Esophagus squamous epithelium (tissue), 5 donors: ENCODE measurements at places on chromosomes 6 and 20.

- DNase-seq = no peak
Observed at GRCh38 chr6:62645274-62645673, 359.2 kb upstream of the KHDRBS2 start.

- DNase-seq = no peak
Observed at GRCh38 chr6:139126255-139126654, 8.6 kb upstream of the HECA start.

- DNase-seq = no peak
Observed at GRCh38 chr6:6881438-6882225, 226.1 kb upstream of the RREB1 start.

GRCh38 chr20:61233590-61233989 is 18.5 kb upstream of the CDH4 start:
- no peak for DNase-seq

DNA sequence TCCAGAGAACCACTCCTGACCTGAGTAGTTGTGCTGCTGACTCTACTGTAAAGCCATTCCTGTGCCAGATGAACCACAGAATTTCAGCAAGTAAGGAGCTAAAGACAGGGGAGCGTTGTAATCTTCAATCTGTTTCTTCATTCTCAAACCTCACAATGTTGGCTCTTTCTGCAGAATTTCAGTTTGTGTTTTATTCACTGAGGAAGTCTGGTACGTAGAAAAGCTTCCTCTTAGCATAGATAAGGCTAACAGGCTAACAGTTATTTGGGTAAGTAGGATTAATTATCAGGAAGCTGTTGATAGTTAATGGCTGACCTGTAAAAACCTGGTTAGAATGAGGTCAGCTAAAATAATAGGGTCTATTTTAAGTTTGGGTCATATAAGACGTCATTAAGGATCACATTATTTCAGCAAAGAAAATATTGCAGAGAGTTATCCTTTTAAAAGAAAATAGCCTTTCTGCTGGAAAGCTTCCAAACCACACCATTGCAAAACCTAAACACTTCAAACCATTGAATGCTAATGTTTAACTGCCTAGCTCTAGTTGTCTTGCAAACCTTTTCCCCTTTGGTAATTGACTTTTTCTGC is 14.1 kb upstream of the TENT5A start:
- no peak for DNase-seq

GRCh38 chr6:136502786-136503185 is 47.4 kb downstream of the MAP7 start:
- DNase-seq = no peak

- DNase-seq = no peak
Observed at GRCh38 chr6:160348223-160349019, at the start of gene SLC22A3. Gene SLC22A3, plus strand, starts transcription at chr6:160348378. Its CDS starts 42 bp downstream, at chr6:160348420.

DNA sequence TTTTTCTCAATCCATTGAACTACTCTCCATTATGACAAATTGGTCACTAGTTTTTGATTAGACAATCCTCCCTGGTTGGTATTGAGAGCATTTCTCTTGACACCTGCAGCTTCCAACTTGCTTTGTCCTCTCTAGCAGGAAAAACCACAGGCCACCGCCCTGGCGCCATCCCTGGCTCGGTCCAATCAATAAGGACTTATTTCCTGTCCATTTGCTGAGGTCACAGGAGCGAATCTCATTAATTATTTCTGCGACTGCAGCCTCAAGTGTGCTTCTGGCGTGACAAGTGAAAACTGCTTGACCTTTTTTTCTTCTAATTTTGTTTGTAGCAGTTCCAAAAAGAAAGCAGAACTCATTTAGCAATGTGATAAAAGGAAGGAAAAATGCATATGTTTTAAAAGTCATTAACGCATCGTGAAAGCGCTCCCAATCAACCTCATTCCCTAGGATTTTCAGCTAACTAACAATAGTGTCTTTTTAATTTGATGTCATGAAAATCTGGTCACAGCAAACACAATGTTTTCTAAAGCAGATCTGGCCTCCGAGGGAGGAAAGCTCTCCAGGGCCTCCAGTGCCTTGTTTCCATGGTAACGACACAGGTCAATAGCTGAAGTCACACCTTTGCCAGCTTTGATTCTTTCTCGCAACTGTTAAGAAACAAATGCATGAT is 39.0 kb upstream of the BEND3 start:
- no peak for DNase-seq

- no peak for DNase-seq
Observed at GRCh38 chr20:1809131-1809572, 86.1 kb upstream of the SIRPA start.

DNA sequence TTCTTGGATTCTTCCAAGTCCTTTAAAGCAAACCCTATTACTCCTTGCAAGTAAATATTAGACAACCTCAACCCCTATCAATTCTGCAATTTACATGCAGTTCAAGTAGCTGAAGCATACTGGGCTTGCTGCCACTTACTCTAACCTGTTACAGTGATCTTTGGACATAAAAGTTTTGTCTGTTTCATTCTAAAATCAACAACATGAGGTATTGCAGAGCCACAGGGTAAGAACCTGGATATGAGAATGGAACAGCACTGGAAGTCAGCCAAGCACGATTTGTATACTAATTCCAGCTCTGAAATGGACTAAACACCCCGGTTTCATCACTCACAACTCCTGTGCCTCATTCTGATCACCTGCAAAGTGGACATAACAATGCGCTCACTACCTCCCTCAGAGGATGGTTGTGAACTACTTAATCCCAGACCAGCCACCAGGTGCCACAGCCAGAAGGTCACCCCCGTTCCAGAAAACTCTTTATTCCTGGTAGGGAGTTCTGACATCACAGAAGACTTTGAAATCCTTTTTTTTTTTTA is 270.0 kb downstream of the ADGB start:
- no peak for DNase-seq

DNA sequence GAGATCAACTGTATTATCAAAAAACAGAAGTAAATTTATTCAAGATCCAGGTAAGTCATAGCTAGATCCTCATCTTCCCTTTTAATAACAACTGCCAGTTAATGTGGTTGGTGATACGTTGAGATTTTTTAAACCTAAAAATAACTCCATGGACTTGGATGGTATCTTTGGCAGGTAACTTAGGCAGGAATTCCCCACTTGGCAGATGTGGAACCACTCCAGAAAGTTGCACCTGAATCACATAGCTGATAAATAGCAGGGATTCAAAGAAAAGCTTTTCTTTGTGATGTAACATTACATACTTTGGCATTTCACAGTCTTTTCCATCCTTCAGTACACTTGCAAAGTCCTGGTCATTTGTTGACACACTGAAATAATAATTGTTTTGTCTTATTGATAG is 62.6 kb downstream of the PRPH2 start:
- DNase-seq = no peak

DNA sequence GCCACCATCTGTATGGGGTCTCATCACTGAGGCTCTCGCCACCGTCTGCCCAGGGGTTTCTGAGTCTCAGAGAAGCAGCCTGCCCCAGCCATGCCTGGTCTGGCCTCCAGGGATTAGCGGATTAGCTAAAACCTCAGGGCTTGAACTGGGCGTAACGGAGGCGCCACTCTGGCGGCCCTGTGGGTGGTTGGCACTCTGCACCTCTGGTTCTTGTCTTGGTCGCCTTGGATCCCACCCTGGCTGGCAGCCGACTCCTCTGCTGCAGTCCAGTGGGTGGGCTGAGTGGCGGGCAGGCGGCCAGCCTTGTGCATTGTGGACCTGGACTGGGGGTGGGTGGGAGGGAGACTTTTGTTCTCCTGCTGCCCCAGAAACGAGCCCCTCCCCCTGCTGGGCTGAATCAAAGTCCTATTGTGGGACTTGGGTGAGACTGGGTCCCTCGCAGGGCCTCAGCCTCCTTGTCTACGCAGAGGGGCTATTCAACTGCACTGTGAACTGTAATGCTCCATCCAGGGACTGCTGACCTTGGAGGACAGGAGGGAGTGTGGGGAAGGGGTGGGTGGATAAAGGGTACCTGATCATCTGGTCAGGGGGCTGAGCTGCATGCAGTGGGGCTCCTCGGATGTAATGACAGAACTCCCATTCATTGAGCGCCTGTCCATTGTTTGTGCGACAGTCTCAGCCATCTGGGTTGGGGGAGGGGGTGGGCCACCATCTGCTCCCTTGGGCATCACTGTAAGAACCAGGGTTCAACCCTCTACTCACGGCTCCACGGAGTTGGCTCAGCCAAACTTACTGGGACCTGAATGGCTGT is 23.9 kb downstream of the SUN5 start:
- DNase-seq = no peak

DNA sequence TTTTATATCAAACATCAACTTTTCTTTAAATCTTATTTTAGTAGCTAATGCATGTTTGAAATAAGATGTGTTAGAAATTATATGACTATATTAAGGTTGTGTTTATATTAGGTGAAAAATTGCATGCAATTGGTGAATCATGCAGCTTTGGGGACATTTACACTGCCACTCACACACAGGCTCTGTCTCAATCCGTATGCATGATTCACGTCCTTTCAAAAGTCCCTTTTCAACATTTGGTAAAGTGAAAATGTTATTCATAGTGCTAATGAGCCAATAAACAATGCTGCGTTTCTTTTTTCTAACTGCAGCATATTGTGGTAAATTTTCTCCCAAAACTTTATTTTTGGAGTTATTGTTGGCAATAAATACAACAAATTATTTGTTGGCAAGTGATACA is 198.0 kb downstream of the FUT9 start:
- no peak for DNase-seq

- no peak for DNase-seq
Observed at GRCh38 chr6:1765160-1765903, 155.6 kb downstream of the FOXC1 start.

GRCh38 chr20:48193627-48194425 is 408.5 kb upstream of the SULF2 start:
- DNase-seq = no peak

- no peak for DNase-seq
Observed at GRCh38 chr20:59512651-59513050, 91.7 kb upstream of the PHACTR3 start.

GRCh38 chr20:33933469-33933909 is 60.2 kb upstream of the RALY start:
- DNase-seq = no peak

GRCh38 chr20:8967641-8968245 is 101.1 kb upstream of the PLCB4 start:
- DNase-seq = no peak

DNA sequence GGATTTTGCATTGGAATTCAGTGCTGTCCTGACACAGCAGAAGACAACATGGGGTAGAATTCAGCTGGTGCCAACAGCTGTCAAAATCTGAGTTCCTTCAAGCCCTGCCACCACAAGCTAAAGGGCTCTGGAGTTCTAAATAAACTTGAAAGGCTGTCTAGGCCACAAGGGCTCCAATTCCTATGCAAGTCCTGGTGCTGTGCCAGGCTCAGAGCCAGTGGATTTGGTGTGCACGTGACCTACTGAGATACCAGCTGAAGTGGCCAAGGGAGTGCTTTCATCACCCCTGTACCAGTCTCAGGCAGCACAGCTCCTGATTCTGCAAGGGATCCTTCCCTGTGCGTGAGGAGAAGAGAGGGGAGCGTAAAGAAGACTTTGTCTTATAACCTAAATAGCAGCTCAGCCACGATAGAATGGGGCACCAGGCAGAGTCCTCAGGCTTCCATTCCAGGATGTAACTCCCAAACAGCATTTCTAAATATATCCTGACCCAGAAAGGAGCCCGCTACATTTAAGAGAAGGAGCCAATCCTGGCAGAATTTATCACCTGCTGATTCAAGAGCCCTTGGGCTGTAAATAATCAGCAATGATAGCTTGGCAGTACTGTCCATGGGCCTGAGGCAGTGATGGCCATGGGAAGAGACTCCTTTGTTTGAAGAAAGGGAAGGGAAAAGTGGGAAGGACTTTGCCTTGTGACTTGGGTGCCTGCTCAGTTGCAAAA is 881.2 kb upstream of the EPHA7 start:
- DNase-seq = no peak

GRCh38 chr6:112038756-112039430 is 15.0 kb upstream of the CCN6 start:
- no peak for DNase-seq

DNA sequence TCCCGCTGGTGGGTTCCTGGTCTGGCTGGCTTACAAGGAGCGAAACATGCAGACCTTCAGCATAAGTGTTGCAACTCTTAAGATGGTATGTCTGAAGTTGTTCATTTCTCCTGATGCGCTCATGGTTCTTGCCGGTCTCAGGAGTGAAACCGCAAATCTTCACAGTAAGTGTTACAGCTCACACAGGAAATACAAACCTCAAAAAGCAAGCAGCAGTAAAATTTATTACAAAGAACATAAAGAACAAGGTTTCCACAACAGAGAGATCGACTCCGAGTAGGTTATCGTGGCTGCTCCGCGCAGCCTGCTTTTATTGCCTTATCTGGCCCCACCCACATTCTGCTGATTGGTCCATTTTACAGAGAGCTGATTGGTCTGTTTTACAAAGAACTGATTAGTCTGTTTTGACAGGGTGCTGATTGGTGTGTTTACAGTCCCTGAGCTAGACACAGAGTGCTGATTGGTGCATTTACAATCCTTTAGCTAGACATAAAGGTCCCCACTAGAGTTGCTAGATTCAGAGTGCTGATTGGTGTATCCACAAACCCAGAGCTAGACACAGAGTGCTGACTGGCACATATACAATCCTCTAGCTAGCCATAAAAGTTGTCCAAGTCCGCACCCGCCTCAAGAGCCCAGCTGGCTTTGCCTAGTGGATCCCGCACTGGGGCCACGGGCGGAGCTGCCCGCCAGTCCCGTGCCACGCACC is 39.2 kb downstream of the TRIM27 start:
- DNase-seq = no peak

GRCh38 chr6:38584731-38585130 is 55.0 kb downstream of the BTBD9 start:
- no peak for DNase-seq

GRCh38 chr6:11631539-11631938 is 94.0 kb downstream of the TMEM170B start:
- DNase-seq = no peak

- DNase-seq = no peak
Observed at GRCh38 chr6:161270116-161270515, 3.7 kb downstream of the AGPAT4 start.

DNA sequence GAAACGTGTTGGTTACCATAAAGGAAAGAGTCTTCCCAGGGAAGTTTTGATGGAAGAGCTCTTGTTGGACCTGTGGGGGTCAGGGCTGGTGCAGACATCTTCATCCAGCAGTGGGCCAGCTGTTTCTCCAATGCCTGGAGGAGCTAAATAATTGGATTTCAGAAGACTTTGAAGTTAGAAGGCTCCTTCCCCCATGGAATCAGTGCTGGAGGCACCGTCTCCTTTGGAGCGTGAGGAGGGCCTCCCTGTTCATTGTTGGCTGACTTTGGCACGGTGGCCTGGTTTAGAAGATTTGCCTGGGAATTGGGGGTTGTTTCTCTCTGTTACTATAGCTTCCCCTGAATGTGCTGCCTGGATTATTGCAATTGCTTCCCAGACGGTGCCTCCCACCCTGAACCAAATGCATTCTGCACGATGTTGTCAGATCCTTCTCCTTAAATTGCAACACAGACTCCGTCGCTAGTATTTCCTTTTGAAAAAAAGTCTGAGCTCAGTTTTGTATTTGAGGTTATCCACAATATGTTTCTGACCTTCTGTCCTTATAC is 27.7 kb upstream of the KCNG1 start:
- DNase-seq = no peak
